ENCODE measurements at places on chromosomes 3 and 15. TPM values are rescaled to one million over a fixed set of nuclear protein-coding genes. Genes with fewer than 3 reads are reported as not detected.

The MAGI1 gene
- 34.1 TPM for total RNA-seq

The LYSMD4 gene
- total RNA-seq, result 9.8 TPM

The ZDHHC23 gene
- total RNA-seq, result 3.0 TPM

DNA sequence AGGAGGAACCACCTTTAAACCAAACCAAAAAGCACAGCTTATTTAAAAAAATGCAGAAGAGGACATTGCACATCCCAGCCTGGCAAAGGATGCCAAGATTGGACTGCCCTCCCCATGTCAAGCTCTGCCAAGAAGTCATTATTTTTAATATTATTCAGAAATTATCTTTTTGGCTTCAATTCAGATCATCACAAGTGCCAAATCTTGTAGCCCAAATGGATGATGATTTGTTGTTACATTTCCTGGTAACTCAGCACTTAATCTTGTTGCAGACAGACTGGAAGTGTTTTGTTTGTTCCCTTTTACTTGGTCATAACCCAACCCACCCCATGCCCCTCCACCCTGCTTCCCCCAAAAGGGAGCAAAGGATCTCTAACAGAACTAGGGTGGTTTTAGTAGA is 28.1 kb upstream of the LXN start:
- DNase-seq, result no peak

GRCh38 chr15:33310481-33311311 is at the start of gene RYR3:
TSS of gene RYR3 (plus strand) at chr15:33310967. CDS start at chr15:33311046, 79 bp downstream.
- DNase-seq, result peak; percentile 33

GRCh38 chr3:118186051-118186450 is 848.6 kb downstream of the IGSF11 start:
- no peak for DNase-seq

Data from Right ventricle myocardium superior (tissue), 1 donor.